Calu3 (cell line): ENCODE measurements at places on chromosomes 3 and 15. TPM values are rescaled to one million over a fixed set of nuclear protein-coding genes. Genes with fewer than 3 reads are reported as not detected.

The HHATL gene
- not detected in 2 replicates for total RNA-seq

The VEPH1 gene
- 26.0 and 35.1 TPM in 2 replicates for total RNA-seq

GRCh38 chr3:70000563-70001081 is 1.1 kb downstream of the SAMMSON start:
- H3K27me3 ChIP-seq: no peaks in the 10 kb centered on the region

DNA sequence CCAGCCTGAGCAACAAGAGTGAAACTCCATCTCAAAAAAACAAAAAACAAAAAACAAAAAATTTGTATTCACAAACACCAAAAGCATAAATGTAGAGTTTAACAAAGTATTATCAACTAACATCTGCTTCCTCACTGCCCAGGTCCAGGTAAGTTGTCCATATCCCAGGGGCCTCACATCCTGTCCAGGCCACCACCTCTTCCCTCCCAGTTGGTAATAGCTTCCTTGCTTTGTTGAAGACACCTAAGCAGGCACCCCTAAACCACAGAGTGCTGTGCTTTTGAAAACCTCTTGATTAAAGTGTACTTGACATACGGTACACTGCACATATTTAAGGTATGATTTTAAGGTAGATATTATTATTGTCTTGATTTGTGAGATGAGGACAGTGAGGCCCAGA is 299.8 kb downstream of the SHQ1 start:
- H3K4me3 ChIP-seq: no peak overlapping the region
- no peak overlapping the region for H3K27ac ChIP-seq
- DNase-seq: no peak
- no peaks in the 10 kb centered on the region for H3K27me3 ChIP-seq
- H3K4me1 ChIP-seq: peaks cover 8% of the 10 kb centered on the region

DNA sequence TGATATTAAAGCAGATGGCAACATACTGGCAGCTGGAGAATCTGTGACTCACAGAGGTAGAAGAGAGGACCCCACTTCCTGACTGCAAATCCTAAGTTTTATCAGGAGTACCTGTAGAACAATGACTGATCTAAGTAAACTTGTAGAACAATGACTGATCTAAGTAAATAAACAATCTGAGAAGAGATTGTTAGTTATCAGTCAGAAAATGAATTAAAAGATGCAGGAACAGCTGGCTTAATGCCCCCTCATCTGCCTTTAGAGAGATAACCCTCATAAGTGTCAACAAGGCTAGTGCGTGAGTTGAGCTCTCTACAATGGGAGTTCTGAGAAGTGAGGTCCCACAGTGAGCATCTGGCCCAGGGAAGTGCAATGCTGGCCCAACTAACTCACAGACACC is 14.6 kb downstream of the ACAD11 start:
- no peaks in the 10 kb centered on the region for H3K4me1 ChIP-seq
- no peak for DNase-seq
- H3K4me3 ChIP-seq: no peak overlapping the region
- no peaks in the 10 kb centered on the region for H3K27me3 ChIP-seq
- no peaks in the 10 kb centered on the region for H3K36me3 ChIP-seq

GRCh38 chr3:128855569-128855968 is 23.9 kb upstream of the ACAD9 start:
- DNase-seq: no peak
- no peak overlapping the region for H3K27ac ChIP-seq
- peaks cover 7% of the 10 kb centered on the region for H3K36me3 ChIP-seq
- H3K4me3 ChIP-seq: no peak overlapping the region
- no peaks in the 10 kb centered on the region for H3K4me1 ChIP-seq
- H3K27me3 ChIP-seq: no peaks in the 10 kb centered on the region

DNA sequence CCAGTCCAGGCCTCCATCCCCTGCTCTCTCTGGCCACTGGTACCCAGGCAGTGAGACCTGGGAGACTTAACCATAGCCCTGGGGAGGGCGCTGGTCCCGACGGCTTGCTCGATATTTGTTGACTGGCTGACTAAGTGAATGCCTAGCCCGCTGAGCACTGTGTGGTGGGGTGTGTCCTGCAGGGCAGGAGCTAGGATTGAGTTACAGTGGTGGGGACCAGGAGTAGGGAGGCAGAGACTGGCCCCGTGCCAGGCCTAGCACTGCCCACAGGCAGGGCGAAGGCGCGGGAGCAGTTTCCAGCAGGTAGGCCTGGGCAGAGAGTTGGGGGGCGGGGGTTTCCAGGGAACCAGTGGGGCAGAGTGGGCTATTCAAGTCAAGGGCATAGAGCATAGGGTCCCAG is at the start of gene VILL:
VILL (plus strand) TSS at position 260 of the 400 bp plus-strand sequence. CDS start 2,887 bp downstream, outside the sequence.
- no peaks in the 10 kb centered on the region for H3K27me3 ChIP-seq
- H3K4me1 ChIP-seq: peaks cover 68% of the 10 kb centered on the region
- H3K36me3 ChIP-seq: peaks cover 59% of the 10 kb centered on the region
- peak within 1 kb of the TSS; percentile 87 for H3K4me3 ChIP-seq
- H3K27ac ChIP-seq: peak within 1 kb of the TSS; percentile 85
- peak; percentile 91 for DNase-seq
